RPMI7951 (cell line): ENCODE measurements at places on chromosomes 3 and 15. TPM values are rescaled to one million over a fixed set of nuclear protein-coding genes. Genes with fewer than 3 reads are reported as not detected.

CLRN1 gene
- not detected in 2 replicates for total RNA-seq

DNA sequence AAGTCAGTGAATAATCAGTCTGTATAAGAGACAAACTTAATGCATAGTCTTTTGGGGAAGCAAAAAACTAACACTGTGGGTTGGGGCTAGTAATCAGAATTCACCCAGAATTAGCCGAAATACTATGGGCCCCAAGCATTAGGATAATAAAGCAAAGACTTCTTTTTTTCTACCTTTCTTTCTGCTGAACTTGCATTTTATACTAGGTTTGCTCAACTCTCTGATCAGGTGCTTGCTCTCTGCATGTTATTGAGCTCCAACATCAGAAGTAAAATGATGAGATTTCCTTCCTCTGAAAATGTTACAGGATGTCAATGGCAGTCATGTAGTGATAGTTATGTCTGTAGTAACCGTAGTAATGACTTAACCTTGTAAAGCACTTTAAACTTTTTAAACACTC, 216.6 kb downstream of the KCNMB2 start:
- DNase-seq: no peak

GRCh38 chr3:48543271-48543866, 13.2 kb downstream of the PFKFB4 start:
- DNase-seq: peak; percentile 37

DNA sequence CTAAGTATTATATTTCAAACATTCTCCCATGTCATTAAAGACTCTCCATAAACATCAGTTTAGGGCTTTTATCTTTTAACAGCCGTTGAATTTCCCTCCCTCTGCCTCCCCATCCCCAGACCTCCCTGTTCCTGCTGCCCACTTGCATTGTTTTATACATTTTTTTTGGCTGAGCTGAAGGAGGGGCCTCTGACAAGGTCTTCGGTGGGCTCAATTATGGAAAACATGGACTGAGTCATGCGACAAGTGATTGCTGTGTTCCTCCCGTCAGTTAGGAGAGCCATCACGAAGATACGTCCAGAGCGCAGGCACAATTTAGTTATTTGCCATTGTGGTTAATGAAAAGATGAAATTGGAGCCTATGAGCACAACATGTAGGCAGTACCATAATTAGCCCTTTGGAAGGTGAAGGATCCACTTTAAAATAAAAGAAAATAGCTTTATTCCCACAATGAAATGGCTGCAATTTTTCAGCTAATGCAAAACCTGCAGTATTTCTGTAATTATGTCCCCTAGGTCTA, 12.0 kb upstream of the NMNAT3 start:
- DNase-seq: no peak

DNA sequence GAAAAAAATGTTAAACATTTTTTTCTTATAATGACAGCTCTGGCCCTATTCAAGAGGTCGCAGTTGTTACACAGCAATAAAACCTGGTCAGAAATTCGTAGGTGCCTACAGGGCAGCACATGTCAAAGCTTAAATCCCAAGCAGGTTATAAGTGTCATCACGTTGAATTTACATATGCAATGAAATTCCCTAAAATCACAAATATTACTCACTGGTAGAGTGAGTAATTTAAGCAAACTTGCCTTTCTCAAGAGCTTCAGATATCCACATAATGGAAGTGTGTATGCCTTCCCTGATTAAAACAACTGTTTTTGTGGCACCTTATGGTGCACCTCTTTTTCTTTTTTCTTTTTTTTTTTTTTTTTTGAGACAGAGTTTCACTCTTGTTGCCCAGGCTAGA, 90.7 kb upstream of the FNDC3B start:
- no peak for DNase-seq

DNA sequence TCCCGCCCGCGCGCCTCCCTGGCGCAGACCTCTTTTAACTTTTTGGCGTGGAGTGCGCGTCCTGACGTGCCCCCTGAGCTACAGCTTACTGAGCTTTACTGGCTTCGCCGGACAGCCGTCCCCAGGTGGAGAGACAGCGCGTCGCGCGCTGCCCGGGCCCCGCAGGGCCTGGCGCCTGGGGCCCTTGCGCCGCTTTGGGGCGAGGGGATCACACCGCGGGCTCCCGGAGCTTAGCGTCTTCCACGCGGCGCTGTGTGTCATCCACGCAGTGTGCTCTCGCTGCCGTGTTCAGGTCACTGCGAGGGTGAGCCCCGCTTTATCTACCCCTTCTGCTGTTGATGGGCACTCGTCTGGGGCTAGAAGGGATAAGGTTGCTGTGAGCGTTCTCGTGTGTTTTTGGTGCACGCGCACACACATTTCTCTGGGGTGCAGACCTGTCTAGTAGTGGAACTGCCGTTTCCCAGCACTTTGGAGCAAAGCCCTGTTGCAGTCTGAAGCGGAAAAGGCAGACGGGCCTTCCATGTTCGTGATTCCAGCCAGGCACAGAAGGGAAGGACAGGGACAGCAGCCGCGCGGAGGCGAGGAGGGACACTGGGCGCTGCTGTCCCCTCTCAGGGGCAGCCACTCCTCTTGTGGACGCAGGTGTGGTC, 33.1 kb upstream of the ALDH1L1 start:
- peak; percentile 8 for DNase-seq

SUSD5 gene
- 4.6 and 7.5 TPM in 2 replicates for total RNA-seq

GRCh38 chr3:63635186-63635585, 17.3 kb upstream of the SNTN start:
- no peak for DNase-seq

WNT7A gene
- total RNA-seq: 0.12 TPM in 1 of 2 replicates, not detected in the other

DNA sequence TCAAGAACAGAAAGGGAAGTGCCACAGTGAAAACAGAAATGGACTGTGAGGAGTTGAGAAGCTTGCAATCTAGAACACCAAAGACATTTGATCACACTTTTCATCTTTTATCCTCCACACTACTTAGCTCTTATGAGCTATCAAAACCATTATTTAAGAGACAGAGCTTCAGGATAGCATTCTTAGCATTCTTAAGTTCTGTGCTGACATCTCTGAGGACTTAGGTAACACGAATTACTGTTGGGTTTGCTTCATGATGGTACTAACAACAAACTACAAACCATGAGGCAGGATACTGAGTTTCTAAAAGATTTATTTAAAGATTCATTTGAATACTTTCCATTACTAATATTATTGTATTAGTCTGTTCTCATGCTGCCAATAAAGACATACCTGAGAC, 1038.6 kb downstream of the TUSC7 start:
- no peak for DNase-seq
